Stimulated activated CD4-positive, alpha-beta T cell treated with anti-CD3 and anti-CD28 coated beads, Interleukin-4, amount 100 ng/mL, for 48 hours (primary cell): ENCODE measurements at places on chromosomes 2 and 18.

DNA sequence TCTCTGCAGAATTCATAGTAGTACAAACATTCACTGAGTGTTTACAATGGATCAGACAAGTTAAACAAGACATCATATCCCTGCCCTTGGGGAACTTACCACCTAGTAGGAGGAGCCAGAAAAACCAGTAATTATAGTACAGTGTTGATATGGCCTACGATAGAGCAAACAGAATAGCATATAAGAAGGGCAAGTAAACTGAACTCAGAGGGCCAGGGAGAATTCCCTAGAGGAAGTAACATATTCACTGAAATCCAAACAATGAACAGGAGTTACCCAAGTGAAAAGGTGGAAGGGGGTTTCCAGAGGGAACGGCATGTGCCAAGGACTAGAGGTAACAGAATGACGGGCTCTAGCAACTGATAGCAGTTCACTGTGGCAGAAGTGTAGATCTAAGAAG, 34.1 kb downstream of the NHEJ1 start:
- no peak for DNase-seq

GRCh38 chr2:60710707-60711106, 45.4 kb upstream of the PAPOLG start:
- DNase-seq = no peak

GRCh38 chr2:54859416-54859815, 136.0 kb downstream of the EML6 start:
- DNase-seq = no peak

DNA sequence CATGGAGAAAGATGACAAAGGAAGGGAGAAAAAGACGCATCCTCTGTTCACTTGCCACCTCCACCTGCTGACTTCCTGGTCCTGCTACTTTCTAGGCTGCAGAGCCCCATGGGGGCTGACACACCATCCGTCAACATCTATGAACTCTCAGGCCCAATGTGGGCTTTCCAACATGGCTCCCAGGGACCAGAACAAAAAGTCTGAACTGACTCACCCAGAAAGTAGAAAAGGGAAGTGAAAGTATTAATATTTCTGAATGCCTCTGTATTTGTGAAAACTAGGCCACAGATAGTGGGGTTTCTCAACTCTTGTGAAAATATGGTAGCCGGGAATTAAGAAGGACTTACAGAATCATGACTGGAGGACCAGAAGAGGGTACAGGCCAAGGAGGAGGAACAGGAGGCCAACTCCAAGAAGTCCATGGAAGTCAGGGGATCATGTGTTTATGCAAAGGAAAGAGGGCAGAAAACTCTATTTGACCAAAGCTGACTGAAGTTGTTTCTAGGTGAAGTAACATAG, 123.1 kb upstream of the CAB39 start:
- no peak for DNase-seq

DNA sequence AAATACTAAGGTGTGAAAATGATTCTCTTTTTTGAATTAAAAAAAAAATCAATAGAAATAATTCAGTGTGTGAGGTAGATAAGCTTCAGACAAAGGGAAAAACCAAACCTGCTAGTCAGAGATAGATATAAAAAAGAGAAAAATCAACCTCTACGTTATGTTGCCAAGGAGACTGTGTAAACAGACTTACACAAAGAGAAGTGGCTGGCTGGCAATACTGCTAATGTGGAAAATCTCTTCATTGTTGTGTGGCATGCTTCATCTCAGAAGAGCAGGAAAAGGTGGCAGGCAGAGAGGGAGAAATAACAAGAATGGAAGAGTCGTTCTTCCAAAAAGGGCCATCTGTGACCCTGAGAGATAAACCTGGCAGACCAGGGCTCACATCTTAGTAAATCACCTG, 200.8 kb downstream of the SLC8A1 start:
- no peak for DNase-seq
